ENCODE measurements at places on chromosomes 2 and 18. TPM values are rescaled to one million over a fixed set of nuclear protein-coding genes. Genes with fewer than 3 reads are reported as not detected.

GRCh38 chr2:11995456-11995855 is 249.0 kb downstream of the LPIN1 start:
- no peak for DNase-seq

Gene CCDC148
- total RNA-seq: 0.49 TPM

Gene DSC2
- not detected for total RNA-seq

Gene COL4A3
- 0.34 TPM for total RNA-seq

GRCh38 chr18:57077786-57078552 is 68.9 kb upstream of the BOD1L2 start:
- DNase-seq: no peak

Gene ALK
- total RNA-seq: 56.4 TPM

GRCh38 chr2:239664216-239664810 is 263.5 kb upstream of the HDAC4 start:
- no peak for DNase-seq

GRCh38 chr2:216603010-216603883 is 30.0 kb upstream of the IGFBP2 start:
- DNase-seq: peak; percentile 21

Gene POTEJ
- total RNA-seq: not detected

DNA sequence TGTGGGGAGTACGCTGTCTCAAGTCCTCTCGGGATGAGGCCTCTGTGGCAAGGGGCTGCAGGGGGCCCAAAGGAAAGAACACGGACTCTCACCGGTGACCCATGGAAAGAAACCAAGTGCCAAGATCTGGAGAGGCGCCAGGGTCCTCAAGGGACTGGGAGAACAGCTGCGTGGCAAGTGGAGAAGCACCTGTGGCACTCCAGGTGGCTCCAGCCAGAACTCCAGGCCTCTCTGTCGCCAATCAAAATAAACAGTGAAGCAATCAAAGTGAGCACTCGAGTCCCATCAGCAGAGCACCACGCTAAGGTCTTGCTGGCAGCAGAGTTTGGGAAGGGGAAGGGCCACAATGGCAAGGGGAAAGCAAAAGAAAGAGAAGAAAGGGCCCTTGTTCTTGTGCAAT is 54.7 kb downstream of the BCL2 start:
- peak; percentile 24 for DNase-seq

DNA sequence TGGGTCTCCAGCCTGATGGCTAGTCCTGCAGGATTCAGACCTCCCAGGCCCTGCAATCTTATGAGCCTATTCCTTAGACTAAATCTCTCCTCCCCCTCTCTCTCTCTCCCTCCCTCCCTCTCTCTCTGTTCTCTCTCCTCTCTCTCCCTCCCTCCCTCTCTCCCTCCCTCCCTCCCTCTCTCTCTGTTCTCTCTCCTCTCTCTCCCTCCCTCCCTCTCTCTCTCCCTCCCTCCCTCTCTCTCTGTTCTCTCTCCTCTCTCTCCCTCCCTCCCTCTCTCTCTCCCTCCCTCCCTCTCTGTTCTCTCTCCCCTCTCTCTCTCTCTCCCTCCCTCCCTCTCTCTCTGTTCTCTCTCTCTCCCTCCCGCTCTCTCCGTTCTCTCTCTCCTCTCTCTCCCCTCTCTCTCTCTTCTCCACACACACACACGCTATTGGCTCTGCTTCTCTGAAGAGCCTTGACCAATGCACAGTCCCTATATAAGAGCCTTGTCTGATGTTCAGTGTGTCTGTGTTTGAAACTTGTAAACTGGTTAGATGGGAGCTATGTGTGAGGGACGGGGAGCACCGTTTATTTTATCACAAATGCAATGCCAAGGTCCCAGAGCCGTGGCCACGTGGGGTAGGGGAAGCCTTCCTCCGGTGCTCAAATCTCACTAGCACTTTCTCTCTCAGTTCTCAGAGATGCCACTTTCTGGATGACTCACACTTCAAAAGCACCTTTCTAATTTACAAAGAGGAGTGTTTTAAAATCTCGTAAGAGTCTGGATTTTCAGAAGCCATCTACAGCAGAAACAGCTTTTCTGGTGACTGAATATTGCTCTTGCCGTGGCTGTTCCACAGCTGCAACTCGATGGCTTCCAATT is 9.4 kb upstream of the PRLH start:
- DNase-seq: no peak

- no peak for DNase-seq
These were observed 42.2 kb upstream of the IL1RL1 start for GRCh38 chr2:102269200-102269524.

Gene ALPI
- not detected for total RNA-seq

Gene LTBP1
- 63.1 TPM for total RNA-seq

GRCh38 chr2:56465491-56465890 is 281.7 kb downstream of the CCDC85A start:
- no peak for DNase-seq

- DNase-seq: no peak
These were observed 102.7 kb downstream of the CPO start for GRCh38 chr2:207041786-207042554.

DNA sequence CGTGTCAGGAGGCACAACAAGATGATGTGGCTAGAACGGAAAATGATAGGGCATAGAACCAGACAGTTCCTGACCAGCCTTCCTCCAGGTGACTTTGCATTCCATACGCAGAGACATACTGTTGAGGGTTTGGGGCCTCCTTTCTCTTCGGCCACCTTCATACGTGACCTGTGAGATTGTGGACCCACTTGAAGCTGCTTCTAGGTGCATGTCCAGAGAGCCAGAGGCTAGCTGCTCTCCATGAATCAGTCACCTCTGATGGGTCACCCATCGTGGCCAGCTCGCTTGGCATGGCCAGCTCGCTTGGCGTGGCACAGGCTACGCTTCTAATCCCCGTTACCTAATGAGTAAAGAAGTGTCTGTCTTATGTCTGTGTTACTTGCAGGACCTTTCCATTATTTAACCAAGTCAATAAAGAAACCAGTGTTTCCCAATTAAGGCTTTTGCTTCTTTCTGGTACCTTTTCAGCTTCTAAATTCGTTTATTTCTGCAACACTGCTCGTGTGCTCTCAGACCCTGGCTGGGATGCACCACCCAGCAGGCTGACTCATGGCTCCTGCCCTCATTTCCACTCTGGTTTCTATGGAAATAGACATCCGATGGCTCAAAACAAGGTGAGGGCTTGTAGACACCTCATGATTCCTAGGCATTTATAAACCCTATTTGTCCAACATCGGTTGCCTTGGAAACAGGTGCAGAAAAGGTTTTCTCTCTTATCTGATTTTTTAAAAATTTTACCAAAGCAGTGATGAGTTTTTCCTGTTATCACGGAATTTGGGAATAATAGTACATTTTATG is 86.7 kb upstream of the B3GNT7 start:
- DNase-seq: no peak

GRCh38 chr2:60460577-60461420 is 92.7 kb downstream of the BCL11A start:
- no peak for DNase-seq

Gene KCNG2
- total RNA-seq: not detected

GRCh38 chr2:72126186-72127100 is 21.2 kb downstream of the CYP26B1 start:
- DNase-seq: no peak

DNA sequence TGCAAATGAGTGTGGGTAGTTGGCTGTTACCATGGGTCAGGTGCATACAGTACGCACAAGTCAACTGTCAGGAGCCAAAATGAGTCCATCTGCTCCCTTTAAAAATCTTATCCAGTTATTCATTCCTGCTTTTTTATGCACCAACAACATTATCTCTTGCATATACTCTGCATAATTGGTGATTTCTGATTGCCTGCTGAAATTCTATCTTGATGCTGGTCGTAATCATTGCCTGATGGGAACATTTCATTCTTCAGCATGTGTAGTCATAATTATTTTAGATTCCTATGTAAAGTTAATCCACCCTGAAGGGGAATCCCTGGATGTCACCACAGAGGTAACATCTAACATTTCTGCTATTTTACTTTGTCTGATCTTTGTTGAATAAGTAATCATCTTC is 102.2 kb upstream of the RND3 start:
- DNase-seq: no peak

DNA sequence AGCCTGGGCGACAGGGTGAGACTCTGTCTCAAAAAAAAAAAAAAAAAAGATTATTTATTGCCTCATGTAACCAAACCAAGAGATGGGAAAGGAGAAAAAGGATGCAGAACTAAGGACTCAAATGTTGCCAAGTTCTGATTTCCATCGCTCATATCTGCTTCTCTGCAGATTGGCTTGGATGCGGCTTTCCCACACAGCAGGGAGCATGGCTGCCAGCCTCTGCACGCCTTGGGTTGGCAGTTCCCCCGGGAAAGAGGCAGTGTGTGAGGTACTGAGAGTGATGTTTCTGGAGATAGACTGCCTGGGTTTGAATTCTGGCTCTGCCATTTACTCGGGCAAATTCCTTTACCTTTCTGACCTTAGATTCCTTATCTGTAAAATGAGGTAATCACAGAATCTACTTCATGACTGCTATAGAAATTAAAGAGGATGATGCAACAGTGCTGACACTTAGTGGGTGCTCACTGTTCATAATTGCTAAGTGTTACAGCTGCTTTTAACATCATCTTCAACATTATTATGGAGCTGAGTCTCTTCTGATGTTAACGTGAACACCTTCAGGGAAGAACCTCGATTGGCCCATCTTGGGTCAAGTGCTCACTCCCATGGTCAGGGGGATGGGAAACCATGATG is 68.8 kb downstream of the ACAA2 start:
- no peak for DNase-seq
